ENCODE measurements at places on chromosomes 1 and 21. TPM values are rescaled to one million over a fixed set of nuclear protein-coding genes. Genes with fewer than 3 reads are reported as not detected.

Gene KCNQ4
- total RNA-seq = 0.79 TPM

Gene ZBTB40
- 16.6 TPM for total RNA-seq

Gene GSTM1
- total RNA-seq = 19.3 TPM

Gene OR2T29
- not detected for total RNA-seq

Gene CD5L
- total RNA-seq = 0.46 TPM

Gene NID1
- 131 TPM for total RNA-seq

Gene MTMR11
- 4.3 TPM for total RNA-seq

Gene FLG
- not detected for total RNA-seq

Gene FTCD
- total RNA-seq = not detected

Gene FCGR2B
- total RNA-seq = 31.3 TPM

Gene ADAMTS1
- 391 TPM for total RNA-seq

Gene PLPPR5
- total RNA-seq = not detected

Gene NR1I3
- total RNA-seq = not detected

Gene INSRR
- total RNA-seq = 0.09 TPM

Gene CSF1
- 121 TPM for total RNA-seq

Gene SARS1
- 122 TPM for total RNA-seq

Gene TNFRSF4
- 2.9 TPM for total RNA-seq

Gene SPATA21
- not detected for total RNA-seq

Gene WNT2B
- total RNA-seq = 14.3 TPM

Gene CELA2B
- not detected for total RNA-seq

Gene AIRE
- 0.12 TPM for total RNA-seq

Gene VSIG8
- total RNA-seq = not detected

Gene CD84
- 16.2 TPM for total RNA-seq

Gene CYP4A11
- 0.79 TPM for total RNA-seq

Gene TLCD4
- total RNA-seq = 6.6 TPM

Gene ATAD3C
- 2.4 TPM for total RNA-seq
